ENCODE measurements at places on chromosomes 1 and 21.

DNA sequence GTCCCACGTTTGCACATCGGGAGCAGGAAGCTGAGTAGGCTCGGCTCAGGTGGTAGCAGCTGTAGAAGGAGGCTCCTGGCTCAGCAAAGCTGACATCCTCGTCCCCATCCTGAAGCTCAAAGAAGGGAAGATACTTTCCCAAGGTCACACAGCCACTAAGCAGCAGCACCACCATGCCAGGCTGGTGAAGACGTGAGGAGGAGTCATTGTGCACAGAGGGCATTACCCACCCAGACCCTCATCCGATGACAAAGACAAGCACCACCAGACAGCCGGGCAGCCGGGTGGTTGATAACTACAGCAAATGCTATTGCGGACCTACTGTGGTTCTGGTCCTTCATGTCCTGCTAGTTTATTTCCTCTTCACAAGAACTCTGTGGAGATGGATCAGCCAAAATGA, 186.9 kb downstream of the MATN1 start:
- DNase-seq, result no peak

GRCh38 chr1:226474443-226475141, 66.7 kb upstream of the PARP1 start:
- DNase-seq, result peak; percentile 26

DNA sequence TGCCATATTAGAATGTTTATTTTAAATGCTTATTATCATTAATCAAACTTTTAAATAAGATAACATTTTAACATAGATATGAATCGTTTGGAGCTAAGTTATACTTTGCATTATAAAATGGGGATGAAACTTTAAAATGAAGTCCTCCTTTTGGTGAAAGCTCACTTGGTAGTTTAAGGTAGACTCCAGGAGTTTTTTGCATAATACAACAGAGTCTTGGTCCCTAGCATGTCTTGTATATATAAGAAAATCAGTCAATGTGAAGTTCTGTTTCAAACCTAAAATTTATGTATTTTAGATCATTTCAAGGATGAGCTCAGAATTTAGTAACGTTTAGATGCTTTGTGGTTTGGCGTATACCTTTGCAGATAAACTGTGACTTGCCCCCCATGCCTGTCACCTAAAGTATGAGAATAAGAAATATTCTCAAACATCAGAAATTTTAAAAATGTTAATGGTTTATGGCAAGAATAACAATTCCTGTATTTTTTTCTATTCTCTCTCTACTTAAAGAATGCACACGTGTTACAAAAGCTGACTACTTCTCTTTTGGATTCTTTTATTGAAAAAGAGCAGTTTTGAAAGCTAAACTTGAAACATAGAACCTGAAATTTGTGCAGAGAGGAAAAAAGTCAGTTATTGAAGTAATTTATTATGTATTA, 3.8 kb downstream of the NFIA start:
- no peak for DNase-seq

DNA sequence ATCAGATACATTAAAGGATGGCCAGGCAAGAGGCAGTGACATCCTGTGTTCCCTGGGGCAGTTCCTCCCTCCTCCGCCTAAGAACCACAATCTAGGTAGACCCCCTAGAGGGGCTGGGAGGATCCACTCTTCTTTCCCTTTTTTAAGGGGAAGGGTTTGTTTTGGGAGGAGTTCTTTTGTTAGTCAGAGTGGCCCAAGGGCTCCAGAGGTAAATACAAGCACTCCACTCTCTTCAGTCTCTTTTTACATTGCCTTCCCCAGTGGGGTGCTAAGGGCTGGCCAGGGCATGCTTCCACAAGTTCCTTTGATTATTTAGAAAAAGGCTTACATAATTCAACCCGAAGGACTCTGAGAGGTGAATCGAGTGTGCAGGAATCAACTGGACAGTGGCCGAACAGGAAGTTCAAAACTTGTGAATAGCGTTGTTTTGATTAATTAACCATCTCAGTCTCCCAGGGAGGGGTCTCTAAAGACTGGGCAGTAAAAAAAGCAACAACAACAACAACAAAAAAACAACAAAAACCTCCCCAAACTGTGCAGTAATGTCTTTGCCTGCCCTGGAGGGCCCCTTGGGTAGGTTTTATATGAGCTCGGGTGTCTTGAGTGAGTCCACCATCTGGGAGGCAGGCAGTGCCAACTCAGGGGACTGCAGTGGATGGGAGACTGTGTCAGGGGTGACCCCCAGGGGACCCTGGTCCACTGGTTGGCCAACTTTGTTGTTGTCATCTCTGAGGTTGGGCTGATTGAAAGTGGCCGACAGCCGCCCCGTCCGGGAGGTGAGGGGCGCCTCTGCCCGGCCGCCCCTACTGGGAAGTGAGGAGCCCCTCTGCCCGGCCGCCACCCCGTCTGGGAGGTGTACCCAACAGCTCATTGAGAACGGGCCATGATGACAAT, 33.2 kb upstream of the ENO1 start:
- no peak for DNase-seq

GRCh38 chr1:61084491-61085031, 2.2 kb downstream of the NFIA start:
- no peak for DNase-seq

DNA sequence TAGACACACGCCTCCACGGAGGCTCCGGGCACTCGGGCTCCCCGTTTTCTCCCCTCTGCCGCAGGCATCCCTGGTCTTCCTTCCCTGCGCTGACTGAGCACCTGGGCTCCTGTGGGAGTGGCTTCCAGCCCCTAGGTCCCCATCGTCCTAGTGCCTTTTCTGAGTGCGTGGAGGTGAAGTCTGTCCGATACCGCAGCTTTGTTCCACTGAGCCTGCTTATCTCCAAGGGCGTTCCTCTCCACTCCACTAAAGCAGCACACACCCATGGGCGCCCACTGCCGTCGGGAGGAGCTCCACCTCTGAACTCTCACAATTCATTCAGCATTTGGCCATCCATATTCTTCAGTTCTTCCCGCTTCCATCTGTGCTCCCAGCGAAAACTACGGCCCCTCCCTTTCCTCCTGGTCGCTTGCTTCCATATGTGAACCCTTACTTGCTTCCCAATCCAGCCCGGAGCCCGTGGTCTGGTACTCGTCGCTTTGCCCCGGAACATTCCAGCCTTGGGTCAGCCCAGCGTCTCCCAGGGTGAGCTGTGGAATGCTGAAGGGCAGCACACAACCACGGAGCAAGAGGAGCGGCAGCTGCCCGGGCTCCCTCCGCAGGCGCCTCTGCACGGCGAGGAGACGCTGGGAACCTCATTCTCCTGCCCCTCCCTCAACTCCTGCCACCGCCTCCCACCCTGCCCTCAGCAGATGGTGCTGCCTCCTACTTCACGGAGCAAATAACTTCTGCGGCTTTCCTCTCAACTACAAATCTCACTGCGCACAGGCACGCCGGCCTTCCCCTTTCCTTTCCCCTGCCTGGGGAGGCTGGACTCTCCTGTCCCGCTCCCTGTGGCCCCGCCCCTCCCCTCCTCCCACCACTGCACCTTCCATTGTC, 27.5 kb downstream of the ATP8B2 start:
- DNase-seq, result peak; percentile 80

- peak; percentile 27 for DNase-seq
These were observed 169.3 kb downstream of the ST6GALNAC5 start for GRCh38 chr1:77036560-77036959.

DNA sequence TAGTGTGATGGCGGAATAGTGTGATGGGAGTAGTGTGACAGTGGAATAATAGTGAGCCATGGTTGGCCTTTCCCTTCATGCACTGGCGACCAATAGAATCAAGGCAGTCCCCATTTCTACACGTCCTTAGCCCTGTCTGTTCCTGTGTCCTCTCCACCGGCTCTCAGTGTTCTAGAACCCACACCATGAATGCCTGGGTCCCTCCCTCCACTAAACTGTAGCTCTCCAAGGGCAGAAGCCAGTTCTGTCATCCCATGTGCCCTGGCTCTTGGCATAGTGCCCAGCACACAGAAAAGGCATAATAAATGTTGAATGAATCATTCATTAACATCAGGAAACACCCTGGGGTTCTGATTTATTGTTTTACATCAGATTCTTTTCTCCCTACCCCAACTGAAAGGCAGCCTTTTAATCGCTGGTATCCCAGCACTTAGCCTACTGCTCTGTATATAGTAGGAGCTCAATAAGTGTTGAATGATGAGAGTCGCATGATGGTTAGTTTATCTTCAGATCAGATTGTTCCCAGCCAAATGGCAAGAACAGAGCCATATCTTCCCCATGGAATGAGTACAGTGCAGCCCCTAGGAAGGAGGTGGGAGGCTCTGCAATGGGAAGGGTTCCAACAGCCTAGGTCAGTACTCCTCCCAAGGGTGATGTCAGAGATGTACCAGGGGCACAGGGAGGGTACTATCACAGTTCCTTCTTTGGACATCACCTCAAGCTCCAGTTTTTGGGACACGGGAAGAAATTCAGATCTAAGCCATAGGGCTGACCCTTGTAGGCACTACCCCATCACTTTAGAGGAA, 325.7 kb downstream of the HHAT start:
- no peak for DNase-seq

- peak; percentile 29 for DNase-seq
These were observed 111.0 kb upstream of the RAB4A start for GRCh38 chr1:229159668-229160544.

GRCh38 chr1:112985123-112985522, 29.1 kb upstream of the SLC16A1 start:
- DNase-seq, result no peak

GRCh38 chr1:193394336-193394735, 207.9 kb upstream of the B3GALT2 start:
- no peak for DNase-seq

GRCh38 chr1:204424621-204425020, 13.0 kb upstream of the PPP1R15B start:
- no peak for DNase-seq

- no peak for DNase-seq
These were observed 50.5 kb downstream of the OPTC start for GRCh38 chr1:203544485-203544884.

GRCh38 chr1:27153927-27154358, 982 bp downstream of the SLC9A1 start:
- no peak for DNase-seq

DNA sequence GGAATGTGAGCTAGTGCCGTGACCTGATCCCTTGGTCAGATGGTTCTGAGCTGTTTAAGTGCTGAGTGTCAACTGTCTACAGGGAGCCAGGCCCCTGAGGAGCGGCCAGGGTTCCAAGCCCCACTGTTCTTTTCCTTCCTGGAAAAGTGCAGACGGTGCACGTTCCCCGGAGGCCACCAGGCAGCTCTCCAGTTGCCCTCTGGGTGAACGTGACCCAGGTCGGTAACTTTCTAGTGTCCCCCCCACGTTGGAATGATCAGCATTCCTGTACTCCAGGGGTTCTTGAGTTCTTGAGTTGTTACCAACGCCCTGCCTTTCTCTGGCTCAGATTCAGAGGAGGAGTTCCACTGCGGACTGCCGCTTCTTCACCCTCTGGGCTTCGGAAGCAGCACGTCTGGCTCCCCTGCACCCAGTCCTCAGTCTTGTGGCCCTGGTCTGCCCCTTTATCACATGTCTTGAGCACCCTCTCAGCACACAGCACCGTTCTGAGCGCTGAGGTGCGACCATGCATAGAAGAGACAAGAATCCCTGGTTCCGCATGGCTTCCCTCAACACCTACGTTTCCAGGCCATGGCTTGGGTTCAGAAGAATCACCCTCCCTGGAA, 131.5 kb downstream of the DHRS3 start:
- no peak for DNase-seq

- no peak for DNase-seq
These were observed 252.5 kb downstream of the PTPRU start for GRCh38 chr1:29488794-29489311.

DNA sequence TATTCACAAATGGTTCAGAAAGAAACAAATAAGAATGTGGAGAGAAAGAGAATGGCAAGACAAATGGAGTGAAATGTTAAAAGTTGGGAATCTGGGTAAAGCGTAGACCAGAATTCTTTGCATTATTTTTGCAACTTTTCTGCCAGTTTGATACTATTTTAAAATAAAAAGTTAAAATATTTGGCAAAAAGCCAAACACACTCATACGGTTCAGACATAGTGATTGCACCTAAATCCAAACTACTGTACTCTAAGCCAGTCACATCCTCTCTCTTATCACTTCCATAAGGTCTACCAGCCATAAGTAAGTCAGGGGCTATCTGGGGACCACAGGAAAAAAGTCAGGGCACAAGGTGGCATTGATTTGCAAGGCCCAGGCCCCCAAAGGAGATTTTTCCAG, 14.4 kb downstream of the STUM start:
- DNase-seq, result no peak

DNA sequence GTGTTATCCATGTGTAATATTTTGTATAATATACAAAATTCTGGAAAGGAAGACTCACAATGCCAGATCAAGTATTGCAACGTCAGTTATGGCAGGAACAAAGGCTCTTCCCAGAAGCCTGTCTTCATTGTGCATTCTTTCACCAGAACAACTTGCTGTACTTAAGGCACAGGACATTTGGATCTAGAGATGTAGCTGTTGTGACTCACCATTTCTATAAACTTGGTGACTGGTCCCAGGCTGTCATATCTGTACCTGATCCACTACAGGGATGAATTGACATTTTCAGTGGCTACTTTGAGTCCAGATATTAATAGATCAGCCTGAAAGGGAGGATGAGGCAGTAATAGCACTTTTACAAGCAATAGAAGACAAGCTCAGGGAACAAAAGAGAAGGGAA, 299.8 kb downstream of the DISC1 start:
- DNase-seq, result no peak

GRCh38 chr1:103341377-103341880, 184.1 kb upstream of the RNPC3 start:
- DNase-seq, result no peak

DNA sequence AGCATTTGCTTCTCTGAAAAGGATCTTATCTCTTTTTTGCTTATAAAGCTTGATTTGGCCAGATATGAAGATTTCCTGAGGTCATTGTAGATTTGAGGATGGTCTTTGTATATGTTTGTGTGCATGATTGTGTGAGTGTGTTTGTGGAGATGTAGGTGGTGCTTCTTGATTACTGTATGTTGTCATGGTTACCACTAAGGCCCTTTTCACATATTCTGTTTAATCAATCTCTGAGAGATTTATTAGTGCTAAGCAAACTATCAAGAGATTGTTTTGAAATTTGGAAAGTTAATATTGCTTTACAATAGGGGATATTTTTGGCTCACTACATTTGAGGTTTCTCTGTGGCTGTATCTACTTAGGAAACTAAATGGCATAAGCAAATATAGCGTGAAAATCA, 191.7 kb downstream of the S1PR1 start:
- no peak for DNase-seq

All from suppressor macrophage treated with lipopolysaccharide for 1 hour (primary cell).